Activated T-helper 2 cell treated with anti-CD3 and anti-CD28 coated beads, Interferon-gamma antibody, Interleukin-2, Interleukin-4, amounts not matched to agents 10 μg/mL and 5 μg/mL and 100 μg/mL, durations not matched to agents 14 hours and 24 hours and 36 hours (primary cell): ENCODE measurements at places on chromosomes 5 and 9.
A peak's percentile ranks its signal among the peaks of the same experiment; 100 is the strongest.

- no peak for DNase-seq
These were observed 47.3 kb downstream of the SLC1A1 start for GRCh38 chr9:4537581-4537980.

DNA sequence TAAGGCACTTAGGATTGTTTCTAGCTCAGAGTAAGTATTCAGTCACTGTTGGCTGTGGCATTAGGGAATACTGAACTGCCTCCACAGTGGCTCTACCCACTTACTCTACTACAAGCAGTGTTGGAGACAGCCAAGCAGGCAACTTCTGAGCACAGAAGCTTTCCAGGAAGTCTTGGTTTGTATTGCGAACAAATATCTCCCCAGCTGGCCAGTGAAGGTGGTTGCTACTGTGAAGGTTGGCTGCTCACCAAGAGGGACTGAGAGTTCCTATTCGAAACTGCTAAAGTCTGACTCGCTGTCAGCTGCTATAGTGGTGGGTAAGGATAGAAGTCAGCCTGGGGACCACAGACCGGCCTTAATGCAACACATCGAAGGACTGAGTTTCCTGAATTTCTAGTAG, 319.1 kb downstream of the KIF4B start:
- no peak for DNase-seq

GRCh38 chr9:114140850-114141249, 14.5 kb upstream of the COL27A1 start:
- DNase-seq = no peak

- DNase-seq = no peak
These were observed 87.1 kb downstream of the AMBP start for GRCh38 chr9:113990975-113991471.

DNA sequence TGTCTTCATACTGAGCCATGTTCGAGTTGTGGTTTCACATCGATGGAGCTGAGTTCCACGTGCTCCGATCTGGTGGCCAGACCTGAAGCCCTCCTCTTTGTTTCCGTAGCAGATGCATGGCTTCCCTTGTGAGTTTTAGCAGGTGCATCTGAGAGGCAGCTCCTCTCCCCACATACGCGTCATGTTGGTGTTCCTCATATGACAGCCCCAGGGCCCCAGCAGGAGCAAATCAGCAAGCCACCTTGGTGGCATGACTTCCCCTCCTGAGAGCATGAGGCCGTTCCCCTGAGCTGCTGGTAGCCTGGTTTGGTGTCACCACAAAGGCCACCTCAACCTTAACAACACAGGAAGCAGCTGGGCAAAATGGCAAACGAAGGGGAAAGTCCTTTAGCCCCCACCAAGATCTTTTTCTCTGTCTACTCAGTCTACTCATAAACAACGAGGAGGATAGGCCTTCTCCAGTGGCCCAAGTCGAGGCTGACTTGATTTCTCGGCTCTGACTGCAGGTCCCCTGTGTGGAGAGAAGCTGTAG, 5.9 kb downstream of the CYFIP2 start:
- DNase-seq = peak; percentile 85

GRCh38 chr5:158349987-158350386, 491.0 kb upstream of the CLINT1 start:
- DNase-seq = no peak

DNA sequence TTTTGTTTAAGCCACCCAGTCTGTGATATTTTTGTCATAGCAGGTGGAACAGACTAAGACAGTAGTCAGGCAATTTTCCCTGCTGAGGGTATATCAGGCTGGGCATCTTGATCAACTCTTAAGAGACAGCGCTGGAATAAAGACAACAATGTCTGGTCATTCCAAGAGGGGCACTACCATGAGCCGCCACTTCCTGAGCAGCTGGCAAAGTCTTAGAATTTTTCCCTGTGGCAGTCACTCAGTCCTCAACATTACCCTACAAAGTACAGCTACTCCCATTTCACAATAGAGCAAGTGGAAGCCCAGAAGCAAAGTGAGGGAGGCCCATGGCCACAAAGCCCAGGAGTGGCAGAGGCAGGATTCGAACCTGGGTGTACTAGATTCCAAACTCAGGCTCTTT, 74.8 kb downstream of the SH3PXD2B start:
- DNase-seq = no peak

- DNase-seq = peak; percentile 92
These were observed at the start of gene EGR1 for GRCh38 chr5:138465261-138466124. EGR1 (plus strand) TSS chr5:138465479; CDS start chr5:138465762, 283 bp downstream.

DNA sequence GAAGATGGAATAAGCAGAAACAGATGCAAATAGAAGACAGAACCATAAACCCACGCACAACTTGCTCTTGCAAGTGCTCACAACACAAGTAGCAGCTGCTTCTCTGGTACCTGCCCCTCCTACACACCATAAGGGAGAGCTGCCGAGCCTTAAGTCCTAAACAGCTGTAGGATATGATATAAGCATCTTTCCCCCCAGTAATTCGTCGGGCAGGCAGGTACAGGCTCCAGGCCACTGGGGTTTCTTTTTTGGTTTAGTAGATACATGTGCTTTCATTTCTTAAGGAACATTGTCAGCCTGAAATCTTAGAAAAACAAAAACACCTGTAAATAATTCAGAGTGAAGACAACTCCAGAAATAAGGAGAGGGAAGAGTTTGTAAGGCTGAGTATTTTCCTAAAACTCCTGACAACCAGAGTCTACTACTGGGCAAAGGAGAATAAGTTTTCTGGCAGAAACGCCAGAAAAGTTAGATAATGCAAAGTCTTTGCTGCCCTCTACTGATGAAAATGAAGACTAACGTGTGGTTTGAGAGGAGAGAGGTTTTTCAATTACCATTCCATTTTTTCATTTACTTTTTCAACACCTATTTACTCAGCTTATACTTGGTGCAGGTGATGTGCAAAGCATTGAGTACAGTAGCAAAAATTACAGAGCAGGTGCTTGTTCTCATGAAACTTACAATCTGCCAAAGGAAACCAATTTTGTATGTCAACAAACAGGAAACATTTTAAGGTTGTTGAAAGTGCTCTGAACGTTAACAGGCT, 20.1 kb upstream of the TCERG1 start:
- no peak for DNase-seq

DNA sequence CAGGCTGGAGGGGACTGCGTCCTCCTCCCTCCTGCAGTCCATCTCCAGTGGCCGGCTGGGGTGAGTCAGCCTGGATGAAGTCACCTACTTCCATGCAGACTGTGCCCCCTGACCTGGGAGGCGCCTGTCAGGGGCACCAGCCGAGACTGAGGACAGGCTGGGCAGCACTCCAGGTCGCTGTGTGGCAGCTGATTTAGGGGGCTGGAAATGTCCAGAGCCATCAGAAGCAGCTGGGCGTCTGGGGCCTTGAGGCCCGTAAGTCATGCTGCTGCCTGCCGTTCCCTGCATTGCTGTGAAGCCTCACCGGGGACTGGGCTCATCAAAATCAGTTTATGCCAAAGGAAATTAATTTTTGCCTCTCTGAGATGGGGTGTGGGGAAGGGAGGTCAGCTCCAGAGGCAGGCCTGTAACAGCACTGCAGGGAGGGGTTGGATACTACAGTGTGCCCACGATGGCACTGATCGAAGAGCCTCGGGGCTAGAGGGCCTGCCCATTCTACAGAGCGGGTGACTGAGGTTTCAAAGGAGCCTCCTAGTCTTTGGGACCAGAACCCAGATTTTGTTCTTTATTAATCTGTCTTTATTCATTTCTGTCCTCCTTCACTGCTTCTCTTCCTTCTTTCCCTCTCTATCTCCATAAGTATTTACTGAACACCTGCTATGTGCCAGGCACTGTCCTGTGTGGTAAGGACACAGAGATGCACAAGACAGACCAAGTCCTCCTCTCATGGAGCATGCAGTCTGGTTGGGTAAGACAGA, 70.4 kb upstream of the PSD2 start:
- DNase-seq = no peak

GRCh38 chr5:168260353-168261226, 30.9 kb upstream of the WWC1 start:
- no peak for DNase-seq

- peak; percentile 97 for DNase-seq
These were observed at the start of gene MYORG for GRCh38 chr9:34376596-34377403. MYORG (minus strand) TSS chr9:34376898; CDS start chr9:34372943, 3,955 bp downstream.

DNA sequence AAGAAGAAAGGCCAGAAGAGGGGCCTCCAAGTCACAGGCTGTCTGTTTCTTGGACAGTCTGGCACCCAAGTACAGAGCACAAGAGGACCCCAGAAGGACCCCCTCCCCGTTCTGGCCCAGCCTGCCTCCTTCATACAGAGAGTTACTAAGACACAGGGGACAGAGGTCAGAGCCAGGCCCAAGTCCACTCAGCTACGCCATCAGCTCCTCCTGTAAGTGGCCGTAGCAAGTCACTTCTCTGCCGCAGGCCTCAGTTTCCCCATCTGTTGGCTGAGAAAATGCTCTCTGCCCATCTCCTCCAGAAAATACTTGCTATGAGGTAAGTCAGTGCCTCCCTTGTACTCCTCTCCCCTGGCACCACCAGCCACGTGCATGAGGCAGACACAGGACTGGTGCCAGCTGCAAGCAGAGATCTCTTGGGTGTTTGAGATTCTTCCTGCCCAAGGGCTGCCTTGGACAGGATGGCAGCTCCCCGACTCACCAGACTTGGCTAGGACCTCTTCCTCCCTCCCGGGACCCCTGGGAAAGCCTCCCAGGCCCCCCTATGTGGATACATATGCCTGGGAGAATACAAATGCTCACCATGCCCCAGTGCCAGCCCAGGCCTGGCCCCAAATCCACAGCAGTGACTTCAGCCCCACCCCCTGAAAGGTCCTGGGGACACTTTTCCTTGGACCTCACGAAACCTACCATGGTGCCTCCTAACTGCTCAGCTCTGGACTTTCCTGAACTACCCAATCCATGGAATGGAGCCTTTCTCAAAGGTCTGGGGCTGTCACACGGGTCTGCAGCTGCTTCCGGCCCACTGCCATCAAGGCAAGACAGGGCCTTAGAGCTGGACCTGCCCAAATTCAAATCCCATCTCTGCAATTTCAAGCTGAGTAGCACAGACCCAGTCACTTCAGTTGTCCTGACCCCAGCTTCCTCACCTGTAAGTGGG, 5.1 kb downstream of the EEIG1 start:
- no peak for DNase-seq

DNA sequence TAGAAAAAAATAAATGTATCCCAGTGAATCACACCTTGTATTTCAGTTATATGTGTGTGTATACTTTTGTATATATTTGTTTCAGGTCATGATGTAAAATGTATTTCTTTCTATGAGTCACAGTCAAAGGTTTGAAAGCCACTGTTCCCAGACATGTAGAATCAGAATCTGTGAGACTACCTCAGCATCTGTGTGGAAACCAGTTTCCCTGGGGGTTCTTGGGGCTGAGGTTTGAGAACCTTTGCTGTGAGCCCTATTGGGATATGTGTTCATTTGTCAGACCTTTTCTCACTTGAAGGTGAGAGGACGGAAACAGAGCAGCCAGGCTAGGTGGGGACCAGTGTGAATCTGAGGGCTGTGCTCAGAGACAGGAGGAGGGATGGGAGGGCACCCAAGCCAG, 78.7 kb upstream of the SAP30L start:
- DNase-seq = no peak

DNA sequence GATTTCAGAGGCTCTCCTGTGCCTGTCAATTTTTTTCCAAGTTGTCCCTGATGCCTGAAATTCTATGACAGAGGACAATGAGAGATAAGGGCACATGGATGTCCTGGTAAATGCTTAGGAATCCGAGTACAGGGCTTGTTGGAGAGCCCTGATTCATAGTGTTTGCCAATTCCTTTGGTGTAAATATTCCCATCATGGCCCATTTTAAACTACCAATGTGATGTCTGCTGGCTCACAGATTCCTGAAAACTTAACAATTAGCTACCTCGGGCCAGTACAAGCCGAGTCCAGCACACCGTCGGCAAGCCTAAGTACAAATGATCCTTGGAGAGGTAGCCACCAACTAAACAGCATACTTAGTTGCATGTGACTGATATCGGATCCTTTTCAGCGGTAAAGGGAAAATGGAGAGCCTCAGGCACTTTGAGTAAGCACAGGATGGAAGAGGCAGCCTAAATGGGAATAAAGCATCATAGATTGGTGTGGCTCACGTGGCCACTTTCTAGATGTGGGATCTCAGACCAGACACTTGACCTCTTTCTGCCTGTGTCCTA, 3.6 kb downstream of the ITK start:
- peak; percentile 9 for DNase-seq

GRCh38 chr5:5781335-5781734, 358.9 kb downstream of the ICE1 start:
- no peak for DNase-seq

GRCh38 chr9:120936011-120936763, 9.6 kb upstream of the TRAF1 start:
- DNase-seq = peak; percentile 75

GRCh38 chr9:23088932-23089364, 642.3 kb downstream of the DMRTA1 start:
- no peak for DNase-seq

DNA sequence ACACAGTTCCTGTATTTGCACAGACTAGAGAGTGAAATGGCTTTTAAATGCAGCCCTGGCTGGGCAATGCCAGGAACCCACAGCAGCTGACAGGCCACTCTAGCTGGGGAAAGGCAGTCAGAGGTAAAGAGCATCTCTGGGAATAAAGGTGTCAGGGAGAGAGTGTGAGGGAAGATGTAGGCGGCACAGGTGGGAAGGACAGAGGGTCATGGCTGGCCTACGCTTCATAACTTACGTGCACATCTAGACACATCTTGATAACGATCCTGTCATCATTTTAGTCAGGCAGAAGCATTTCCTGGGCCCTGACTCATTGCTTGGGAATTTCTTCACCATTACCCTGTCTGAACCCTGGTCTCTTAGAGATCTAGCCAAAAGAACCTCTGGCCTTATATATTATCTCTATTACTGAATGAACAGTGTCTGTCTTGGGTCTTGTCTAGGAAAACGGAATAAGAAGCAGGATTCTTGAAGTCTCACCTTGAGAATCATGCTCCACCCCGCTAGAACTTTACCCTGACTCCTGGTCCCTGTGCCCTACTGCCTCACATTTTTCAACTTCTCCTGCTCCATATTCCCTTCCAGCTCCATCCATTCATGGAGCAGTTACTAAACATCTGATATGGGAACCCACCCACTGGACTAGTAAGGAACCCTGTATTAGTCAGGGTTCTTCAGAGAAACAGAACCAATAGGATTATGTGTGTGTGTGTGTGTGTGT, 106.4 kb upstream of the ELL2 start:
- no peak for DNase-seq

DNA sequence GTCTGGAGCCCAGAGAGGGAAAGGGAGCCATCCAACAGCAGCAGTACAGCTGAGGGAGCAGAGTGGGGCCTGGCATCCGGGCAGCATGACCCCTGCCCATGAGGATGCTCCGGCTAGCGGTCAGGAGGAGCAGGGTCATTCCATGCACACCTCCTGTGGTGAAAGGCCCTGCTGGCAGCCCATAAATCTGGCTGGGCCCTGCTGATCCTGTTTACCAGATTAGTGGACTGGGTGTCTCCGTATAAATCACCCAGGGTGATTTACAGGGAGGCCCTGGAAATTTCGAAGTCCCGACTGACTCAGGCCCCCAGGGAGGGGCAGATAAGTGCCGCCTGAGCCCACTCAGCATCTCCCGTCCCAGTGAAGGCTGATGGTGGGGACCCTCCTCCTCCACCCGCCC, 117.6 kb upstream of the HAND1 start:
- no peak for DNase-seq
